ENCODE measurements at places on chromosomes 7 and 10. TPM values are rescaled to one million over a fixed set of nuclear protein-coding genes. Genes with fewer than 3 reads are reported as not detected.

DNA sequence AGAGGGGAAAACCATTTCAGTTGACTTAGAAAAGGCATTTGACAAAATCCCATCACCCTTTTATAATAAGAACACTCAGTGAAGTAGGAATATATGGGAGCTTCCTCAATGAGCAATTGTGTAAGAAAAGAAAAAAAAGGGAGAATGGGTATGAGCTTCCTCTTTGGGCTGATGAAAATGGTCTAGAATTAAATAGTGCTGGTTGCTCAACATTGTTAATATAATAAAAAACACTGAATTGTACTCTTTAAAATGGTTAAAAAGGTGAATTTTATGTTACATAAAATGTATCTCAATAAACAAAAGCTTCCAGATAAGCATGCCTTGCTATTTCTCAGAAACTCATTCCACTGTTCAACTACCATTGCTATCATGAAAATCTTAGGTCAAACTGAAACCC lies 40.6 kb downstream of the LRRC17 start:
- no peak for DNase-seq

TMEM225B gene
- total RNA-seq, result not detected

TET1 gene
- 2.9 TPM for total RNA-seq

- peak; percentile 78 for DNase-seq
Measured at GRCh38 chr10:75209921-75210281, 695 bp upstream of the VDAC2 start.

DNA sequence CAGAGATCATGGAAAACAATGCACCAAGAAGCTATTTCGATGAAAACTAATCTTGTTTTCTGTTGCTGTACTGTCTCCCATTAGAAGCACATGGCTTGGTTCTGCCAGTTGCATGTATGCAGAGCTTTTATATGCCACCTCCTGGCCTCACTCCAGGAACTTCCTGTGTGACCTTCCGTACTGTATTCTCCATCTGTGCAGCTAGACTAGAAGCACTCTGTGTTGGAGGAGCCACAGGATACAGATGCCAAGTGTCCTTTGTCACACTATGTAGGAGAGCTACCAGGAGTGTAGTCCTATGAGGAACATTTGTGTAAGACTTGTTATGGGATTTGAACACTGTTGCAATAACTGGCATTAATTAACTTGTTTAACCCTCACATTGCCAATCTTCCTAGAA lies 503.5 kb upstream of the TPK1 start:
- DNase-seq, result no peak

LDB3 gene
- 0.06 TPM for total RNA-seq

OR2F2 gene
- total RNA-seq, result not detected

- DNase-seq, result peak; percentile 39
Measured at GRCh38 chr7:149598721-149599308, 101.2 kb upstream of the ZNF746 start.

GRCh38 chr10:8951440-8952089 lies 897.1 kb downstream of the GATA3 start:
- DNase-seq, result no peak

FAM25C gene
- total RNA-seq, result not detected

DNA sequence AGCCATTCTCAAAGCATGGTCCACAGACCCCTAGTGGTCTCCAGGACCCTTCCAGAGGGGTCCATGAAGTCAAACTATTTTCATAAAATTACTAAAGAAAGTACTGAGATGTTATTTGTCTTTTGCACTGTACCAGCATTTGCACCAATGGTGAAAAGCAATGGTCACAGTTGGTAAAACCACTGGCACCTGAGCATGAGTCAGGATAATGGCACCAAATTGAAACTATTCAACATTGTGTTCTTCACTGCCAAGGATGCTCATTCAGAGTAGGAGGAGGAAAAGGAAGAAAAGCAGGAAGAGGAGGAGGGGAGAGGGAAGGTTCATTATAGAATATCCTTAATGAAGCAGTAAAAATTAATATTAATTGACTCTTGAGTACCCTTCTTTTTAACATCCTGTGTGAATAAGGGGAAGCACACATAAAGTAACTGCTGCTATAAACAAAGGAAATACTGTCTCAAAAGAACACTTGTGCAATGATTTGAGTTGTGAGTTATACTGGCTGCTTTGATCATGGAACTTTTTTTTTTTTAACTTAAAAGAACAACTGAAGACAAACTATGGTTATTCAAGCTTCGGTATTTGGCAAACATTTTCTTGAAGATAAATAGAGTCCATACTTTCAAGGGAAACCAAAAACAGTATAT lies 60.2 kb downstream of the MPP7 start:
- DNase-seq, result no peak

DNA sequence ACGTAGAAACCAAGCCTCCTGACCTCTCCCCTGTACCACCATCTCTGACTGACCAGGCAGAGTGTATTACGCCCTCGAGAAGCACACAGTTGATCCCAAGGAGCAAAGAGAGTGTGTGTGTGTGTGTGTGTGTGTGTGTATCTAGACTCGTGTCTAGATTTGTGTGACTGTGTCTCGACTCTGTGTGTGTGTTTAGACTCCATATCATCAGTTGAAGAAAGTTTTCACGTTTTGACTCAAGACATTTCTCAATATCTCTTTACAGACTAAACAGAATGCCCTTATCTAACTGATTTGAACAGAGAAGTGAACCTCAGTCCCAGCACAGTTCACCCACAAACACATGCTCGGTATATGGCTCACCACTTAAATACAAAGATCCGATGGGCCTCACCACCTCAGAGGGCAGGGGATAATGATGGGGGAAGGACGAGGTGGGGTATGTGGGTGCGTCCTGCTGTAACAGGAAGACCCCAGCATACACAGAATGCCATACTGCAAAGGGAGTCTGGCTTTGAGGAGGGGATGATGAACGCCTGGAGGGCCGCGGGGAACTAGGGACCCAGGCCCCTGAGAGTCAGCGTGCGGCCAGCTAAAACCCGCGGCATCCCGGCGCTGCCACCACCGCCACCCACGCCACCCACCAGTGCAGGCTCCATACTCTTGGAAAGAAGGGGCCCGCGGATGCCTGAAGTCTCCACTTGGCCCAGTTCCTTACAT lies 780 bp downstream of the ALDH18A1 start:
- DNase-seq, result peak; percentile 44

WASHC2C gene
- 40.4 TPM for total RNA-seq

DNA sequence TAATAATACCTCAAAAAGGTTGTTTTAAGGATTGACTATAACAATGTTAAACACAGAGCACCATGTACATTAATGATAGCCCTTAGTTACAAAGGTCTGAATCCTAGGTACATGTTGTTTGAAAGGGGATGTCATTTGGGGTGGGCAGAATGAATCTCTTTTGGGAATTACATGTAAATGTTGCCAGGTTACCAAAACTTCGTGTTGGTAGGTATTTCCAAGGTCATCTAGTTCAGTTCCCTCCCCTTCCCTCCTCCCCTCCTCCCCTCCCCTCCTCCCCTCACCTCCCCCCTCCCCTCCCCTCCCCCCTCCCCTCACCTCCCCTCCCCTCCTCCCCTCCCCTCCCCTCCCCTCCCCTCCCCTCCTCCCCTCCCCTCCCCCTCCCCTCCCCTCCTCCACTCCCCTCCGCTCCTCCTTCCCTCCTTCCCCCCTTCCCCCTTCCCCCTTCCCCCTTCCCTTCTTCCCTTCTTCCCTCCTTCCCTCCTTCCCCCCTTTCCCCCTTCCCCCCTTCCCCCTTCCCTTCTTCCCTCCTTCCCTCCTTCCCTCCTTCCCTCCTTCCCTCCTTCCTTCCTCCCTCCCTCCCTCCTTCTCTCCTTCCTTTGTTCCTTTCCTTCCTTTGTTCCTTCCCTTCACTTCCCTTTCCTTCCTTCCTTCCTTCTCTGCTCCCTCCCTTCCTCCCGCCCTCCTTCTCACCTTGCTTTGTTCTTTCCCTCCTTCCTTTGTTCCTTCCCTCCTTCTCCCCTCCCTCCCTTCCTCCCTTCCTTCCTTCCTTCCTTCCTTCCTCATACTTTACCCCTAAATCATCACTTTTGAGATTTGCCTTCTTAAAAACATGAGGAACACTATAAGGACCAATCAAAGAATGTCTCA lies 8.1 kb downstream of the VTI1A start:
- no peak for DNase-seq

LRRN3 gene
- 0.69 TPM for total RNA-seq

DNA sequence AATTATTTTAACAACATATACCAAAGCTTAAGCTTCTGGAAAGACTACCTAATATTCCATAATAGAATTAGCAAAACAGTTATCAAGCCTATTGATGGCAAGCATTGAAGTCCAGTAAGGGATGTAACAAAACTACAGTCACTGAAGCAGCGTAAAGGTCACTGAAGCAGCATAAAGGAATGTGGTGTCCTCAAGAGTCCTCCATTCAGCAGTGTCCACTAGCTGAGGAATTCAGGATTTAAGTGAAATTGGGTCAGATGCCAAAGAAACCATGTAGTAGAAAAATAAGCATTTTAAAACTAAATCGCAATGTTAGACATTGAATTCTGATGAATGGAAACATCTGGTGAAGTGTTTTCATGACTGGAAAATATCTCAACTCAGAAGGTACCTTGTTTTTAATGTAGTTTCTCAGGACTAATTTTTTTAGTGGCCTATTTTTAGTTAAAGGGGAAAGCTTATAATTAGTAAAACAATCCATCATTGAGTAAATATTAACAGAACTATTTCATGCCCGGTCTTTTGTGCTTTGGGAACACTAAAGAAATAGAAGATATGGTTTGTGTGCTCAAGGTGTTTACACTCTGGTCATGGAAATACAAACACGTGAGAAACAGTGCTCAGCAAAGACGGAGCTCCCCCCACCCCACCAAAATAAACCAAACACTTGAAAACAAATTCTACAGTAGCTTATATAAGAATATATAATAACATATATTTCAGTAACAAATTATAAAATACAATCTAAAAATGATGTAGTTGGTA lies 121.4 kb downstream of the CDK14 start:
- peak; percentile 67 for DNase-seq

GRCh38 chr7:1705856-1706255 lies 35.8 kb downstream of the ELFN1 start:
- DNase-seq, result no peak

WEE2 gene
- not detected for total RNA-seq

Measured in LHCN-M2 (cell line).